Glutamatergic neuron (in vitro differentiated cells): ENCODE measurements at places on chromosomes 3 and 15.

GRCh38 chr3:133113526-133113925, 75.3 kb downstream of the TMEM108 start:
- DNase-seq: no peak

DNA sequence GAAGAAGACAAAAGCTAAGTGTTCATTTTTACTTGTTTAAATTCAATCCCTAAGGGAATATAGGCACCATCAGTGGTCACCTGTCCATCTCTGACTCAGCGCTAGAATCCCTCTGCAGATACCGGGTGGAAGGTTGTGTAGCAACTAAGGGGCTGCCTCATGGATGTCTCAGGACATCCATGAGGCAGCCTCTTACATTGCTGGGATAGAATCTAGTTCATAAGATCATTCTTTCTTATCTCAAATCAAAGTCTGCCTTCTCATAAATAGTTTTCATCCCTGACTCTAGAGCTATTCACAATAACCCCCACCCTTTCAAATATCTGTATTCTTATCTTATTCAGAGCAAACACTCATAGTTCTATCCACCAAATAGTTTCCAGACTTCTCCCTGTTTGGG, 38.1 kb downstream of the HSPBAP1 start:
- no peak for DNase-seq

DNA sequence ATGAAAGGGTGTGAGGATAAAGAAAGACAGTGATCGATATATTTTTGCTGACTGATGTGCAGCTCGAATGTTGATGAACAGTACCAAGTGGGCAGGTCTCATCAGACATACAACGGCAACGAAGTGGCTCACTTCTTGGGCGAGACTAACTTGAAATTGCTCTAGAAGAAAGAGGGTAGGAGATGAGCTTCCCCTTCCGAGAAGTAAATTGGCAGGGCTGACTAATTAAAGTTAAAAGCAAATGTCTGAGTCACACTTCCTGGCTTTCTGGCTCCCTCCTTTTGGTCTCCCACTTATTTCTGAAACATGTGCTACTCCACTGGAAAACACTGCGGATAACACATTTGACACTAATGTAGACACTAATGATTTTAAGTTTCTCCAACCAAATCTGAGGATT, 228.3 kb downstream of the ABHD5 start:
- no peak for DNase-seq

GRCh38 chr15:91335702-91336101, 235.6 kb downstream of the SV2B start:
- DNase-seq: no peak

DNA sequence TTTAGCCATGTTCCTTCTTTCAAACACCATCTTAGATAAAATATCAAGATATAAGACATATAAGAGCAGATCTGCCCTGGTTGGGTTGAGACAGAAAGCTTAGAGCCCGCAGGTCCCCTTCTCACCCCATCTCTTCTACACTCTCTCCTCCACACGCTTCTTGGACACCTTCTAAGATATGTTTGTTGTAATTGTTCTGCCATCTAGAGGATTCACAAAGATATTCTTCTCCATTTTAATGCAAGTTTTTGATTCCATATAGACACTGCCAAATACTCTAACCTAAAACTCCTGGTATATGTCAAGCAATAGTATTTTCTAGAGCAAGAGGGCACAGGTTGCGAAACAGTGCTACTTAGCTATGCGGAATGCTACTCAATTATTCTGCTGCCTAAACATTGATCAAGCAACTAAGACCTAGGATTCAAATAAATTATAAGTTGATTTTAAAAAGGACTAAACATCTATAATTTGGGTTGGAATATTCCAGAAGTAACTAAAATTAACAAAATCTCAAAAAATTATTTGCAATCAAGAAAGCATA, 6.8 kb downstream of the CHRM5 start:
- DNase-seq: no peak

DNA sequence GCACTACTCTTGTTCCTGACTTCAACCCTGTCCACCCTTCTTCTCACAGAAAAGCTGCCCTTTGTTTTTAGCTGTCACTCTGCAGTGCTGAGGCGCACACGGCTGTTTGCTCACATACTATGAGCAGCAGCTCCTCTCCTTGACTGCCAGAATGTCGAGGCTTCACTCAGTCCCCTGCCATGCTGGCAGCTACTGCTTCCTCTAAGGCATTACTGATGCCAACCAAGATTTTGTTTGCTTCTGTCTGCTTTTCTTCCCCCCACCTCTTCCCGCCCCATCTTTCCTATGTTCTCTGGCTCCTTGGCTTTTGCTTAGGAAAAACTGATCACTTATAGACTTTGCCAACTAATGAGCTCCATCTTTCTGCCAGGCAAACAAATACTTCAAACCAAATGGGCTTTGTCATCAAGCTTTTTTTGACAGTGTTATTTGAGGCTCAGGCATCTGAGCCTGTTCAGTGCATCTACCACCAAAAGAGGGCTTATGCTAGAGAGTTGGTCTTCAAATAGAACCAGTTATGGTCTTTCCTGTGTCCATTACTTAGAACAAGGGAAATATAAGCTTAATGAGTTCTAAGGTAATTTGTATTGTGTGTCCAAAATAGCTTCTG, 81.0 kb downstream of the FBXL2 start:
- DNase-seq: no peak
